ENCODE measurements at places on chromosomes 4 and X. TPM values are rescaled to one million over a fixed set of nuclear protein-coding genes. Genes with fewer than 3 reads are reported as not detected.

- no peak for DNase-seq
Measured at GRCh38 chr4:142551517-142552305, 294.4 kb downstream of the INPP4B start.

Gene VEGFD
- 1.5 TPM for total RNA-seq

- no peak for DNase-seq
Measured at GRCh38 chrX:9558615-9559014, 93.8 kb downstream of the TBL1X start.

DNA sequence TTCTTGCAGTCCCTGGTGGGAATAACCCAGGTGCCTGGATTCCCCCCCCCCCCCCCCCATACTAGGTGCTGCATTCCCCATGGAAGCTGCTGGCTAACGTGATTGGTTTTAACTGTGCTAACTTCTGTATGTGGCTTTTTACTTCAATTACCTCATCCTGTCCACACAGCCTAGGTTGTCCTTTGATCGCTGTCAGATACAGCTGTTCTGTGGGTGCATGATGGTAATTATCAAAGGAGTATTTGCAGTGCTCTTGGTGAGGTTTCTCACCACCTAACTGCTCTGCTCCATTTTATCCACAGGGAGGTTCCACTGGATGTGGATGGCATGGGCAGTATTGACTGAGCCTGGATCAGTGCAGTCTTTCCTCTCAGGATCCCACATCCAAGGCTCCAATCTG lies 93.0 kb downstream of the ZNF518B start:
- DNase-seq = no peak

Gene AMER1
- total RNA-seq = 3.2 TPM

DNA sequence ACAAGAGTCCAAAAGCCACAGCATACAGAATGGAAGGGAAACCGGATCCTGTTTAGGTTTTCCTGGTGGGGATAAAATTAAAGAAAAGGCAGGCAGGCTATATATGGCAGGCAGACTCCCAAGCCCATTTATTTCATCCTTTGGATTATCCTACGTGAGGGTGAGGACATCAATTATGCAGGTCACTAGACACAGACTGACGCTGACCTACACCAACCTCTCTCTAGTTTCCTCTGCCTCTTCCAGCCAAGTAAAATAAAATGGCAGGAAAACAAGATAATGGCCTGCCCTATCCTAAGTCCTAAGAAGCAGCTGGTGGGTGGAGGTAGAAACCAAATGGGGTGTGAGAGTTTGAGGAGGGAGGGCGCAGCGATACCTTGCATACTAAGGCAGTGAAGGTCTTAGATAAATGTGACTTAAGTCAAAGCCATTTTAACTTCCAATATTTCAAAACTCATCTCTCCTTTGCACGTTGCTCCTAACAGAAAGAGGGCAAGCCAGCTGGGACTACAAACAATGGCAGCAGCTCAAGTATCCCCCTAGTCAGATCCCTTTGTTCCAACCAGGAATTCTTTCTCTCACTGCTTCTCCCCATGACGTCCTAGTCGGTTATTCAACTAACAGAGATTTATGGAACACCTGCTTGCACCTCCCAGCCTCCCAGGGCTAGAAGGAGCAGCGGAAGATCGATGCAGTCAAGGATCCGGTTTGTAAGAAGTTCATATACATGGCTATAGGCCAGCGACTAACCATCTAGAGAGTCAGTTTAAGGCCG lies 72.8 kb downstream of the IRF2 start:
- DNase-seq = no peak

Gene HGFAC
- 16.8 TPM for total RNA-seq

GRCh38 chr4:103904123-103904522 lies 184.3 kb upstream of the TACR3 start:
- DNase-seq = no peak

GRCh38 chr4:154314248-154314647 lies 177.4 kb downstream of the DCHS2 start:
- peak; percentile 36 for DNase-seq

- no peak for DNase-seq
Measured at GRCh38 chrX:41594634-41595033, 94.1 kb upstream of the GPR34 start.

DNA sequence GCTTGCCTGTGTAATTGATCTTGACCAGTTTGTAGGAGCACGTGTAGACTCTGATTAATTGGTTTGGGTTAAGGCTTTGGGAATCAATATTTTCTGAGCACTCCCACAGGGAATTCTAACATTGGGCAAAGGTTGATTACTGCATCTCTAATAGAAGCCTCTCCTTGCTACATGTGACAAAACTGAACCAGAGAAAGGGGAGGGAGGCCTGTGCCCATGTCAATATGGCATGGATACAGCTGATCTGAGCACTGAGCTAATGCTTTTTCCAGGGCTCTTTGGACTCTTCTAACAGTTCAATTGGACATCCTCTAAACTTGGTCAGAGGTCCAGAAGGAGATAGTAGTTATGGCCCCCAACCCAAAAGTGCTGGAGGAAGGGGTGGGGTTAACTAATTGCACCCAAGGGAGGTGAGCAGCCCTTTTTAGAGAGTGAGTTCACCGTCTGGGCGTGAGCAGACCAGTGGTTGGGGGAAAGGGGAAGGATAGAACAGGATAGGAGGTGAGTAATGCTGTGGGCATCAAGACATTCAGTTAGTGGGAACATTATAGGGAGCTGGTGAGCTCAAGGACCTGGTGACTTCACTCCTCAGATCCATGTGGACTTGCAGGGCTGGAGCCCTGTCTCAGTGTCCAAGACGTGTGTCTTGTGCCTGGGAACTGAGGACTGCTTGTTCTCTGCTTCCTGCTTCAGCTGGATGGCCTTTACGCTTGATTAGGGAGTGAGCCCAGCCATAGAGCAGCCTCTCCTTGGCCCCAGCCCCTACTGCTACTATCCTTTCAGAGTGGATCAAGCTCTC lies 22.8 kb downstream of the MSN start:
- peak; percentile 60 for DNase-seq

Gene BRS3
- 0.55 TPM for total RNA-seq

DNA sequence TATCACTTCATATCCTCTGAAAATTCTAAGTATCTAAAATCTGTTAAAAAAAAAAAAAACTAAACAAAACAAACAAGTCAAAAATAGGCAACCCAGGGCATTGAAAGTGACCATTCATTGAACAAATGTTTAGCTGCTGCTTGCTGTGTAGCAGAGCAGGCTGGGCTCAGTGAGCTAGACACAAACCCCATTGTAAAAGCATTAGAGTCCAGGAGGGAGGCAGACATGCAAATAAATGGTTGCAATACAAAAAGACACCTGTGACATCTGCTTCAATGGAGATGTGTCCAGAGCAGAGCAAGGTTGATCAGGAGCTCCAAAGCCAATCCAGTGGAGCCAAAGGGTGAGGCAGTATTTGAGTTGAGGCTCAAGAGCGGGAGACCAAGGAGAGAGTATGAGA lies 267.3 kb upstream of the GATB start:
- DNase-seq = no peak

DNA sequence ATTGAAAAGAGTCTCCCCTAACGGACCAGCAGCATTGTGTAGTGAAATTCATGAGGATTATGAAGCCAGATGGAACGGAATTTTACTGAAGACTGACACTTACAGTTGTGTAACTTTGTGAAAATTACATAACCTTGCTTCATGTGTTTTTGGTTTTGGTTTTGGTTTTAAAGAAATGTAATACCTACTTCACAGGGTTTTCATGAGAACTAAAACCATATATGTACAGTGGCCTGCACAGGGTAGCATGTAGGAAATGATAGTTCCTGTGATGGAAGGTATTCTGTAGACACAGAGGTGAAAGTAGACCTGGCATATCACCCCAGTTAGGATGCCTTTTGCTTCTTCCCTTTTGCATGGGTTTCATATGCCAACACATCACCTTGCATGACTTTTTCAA lies 247.0 kb downstream of the BANK1 start:
- DNase-seq = no peak
